ENCODE measurements at places on chromosomes 13 and 19.

DNA sequence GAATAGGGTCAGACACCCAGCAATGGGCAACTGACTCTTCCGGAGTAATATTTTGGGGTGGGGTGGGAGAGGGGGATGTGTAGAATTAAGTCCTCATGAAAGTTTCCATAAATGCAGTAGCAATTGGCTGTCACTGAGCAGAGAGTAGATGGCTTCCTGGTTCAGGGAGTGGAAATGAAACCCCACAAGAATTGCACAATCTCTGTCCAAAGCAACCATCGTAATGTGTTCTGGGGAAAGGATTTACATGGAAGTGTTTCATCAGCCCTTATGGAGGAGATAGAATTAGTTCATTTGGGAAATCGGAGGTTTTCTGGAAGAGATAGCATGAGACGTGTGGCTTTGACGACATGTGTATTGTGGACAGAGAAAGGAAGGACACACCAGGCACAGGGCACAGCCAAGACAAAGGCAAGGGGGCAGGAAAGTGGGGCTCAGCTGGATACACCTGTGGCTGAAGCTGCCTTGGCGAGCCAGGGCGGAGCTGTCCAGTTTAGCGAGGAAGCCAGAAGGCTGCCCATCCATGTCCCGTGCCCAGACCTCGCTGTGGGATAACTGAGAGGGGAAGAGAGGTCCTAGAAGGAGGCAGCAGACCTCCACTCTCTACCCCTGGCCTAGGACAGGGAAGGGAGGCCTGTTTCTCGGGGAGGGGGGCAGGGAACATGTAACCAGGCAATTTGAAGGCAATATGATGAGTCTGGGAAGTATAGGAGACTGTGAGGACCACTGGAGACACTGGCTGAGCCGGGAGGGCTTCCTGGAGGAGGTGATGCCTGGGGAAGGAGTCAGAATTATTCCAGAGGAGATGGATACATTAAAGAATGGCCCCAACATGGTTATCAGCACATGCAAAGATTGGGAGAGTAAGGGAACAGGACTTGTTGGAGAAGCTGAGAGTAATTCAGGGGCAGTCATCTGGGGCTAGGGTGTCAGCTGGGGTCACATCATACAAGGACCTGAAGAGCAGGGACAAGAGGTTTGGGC lies 2.6 kb upstream of the CLEC4G start:
- no peak for DNase-seq

DNA sequence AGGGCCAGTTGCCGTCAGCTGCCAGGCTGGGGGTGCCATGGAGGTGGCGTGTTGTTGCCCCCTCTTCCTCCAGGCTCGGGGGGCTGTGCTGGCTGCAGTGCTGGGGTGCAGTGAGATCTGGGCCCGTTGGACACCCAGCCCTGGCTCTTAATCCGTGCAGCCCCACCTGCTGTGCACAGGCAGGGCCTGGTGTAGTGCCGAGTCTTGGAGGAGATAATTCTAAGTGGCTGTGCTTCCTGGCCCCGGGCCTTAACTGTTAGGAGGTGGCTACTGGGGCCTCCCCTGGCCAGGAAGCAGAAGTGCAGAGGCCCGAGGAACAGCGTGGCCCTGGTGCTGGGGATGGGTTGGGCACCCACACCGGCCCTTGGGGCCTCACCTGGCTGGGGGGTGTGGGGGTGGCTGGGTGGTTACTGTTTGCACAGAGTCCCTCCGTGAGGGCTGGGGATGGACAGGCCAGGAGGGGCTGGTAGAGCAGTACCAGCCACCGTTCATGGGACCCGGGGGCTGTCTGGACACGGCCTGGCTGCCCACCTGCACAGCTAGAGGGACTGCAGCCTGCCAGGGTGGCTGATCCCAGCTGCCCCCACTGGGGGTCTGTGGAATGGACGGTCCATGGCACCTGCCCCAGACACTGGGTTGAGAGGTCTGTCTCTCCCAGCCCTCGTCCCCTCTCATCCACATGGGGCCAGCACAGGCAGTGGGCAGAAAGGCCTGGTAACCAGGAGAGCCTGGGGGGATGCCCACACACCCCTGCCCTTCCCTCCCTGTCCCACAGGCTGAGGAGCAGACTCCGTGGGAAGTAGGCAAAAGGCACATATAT lies 3.3 kb downstream of the GPX4 start:
- no peak for DNase-seq

- no peak for DNase-seq
Measured at GRCh38 chr13:40660141-40660664, 6.2 kb downstream of the FOXO1 start.

- no peak for DNase-seq
Measured at GRCh38 chr19:41339936-41340335, 13.8 kb downstream of the TGFB1 start.

Measured in tibial artery (tissue), 4 donors.